ENCODE measurements at places on chromosomes 5 and 9. TPM values are rescaled to one million over a fixed set of nuclear protein-coding genes. Genes with fewer than 3 reads are reported as not detected.
A peak's percentile ranks its signal among the peaks of the same experiment; 100 is the strongest.

DNA sequence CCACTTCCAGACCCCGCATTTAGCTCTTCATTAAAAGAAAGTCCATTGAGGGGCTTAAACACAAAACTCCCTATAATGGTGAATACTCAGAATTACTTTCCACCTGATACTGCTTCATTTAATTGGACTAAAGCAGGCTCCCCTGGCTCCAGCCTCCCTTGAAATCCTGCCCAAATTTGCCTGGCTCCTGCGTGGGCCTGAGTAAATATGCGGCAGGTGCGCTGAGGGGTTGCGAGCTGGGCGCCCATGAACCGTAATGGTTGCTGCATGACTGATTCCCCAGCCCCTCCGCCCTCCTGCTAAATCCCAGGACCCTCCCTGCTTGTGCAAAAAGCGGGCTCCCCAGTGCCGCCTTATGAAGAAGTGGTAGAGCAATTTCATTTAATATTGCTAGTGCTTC lies 639.7 kb downstream of the BNC2 start:
- H3K27me3 ChIP-seq, result no peaks in the 10 kb centered on the region
- H3K4me3 ChIP-seq, result no peak overlapping the region
- DNase-seq, result no peak
- no peaks in the 10 kb centered on the region for H3K4me1 ChIP-seq

Gene DNAJC18
- 7.8 TPM for total RNA-seq

DNA sequence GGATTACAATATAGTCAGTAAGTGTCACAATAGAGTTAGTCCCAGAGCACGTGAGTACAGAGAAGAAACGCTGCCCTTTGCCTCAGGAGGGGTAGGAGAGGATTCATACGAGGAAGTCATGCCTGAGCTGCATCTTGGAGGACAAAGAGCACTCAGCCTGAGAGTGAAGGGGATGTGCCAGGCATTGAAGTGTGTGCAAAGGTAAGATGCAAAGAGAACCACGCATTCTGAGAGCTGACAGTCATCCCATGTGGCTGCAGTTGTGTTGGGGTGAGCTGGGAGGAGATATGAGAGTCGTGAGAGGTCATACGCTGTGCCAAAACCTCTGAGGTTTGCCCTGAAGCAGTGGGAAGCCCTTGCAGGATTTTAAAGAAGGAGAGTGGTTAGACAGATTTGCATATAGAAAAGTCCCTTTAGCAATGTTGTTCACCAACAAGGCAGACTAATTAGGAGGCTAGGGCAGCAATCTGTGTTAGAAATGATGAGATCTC lies 97.5 kb downstream of the PIP5K1B start:
- DNase-seq, result no peak
- H3K4me3 ChIP-seq, result no peak overlapping the region
- no peak overlapping the region for H3K27ac ChIP-seq
- H3K36me3 ChIP-seq, result no peaks in the 10 kb centered on the region

GRCh38 chr5:79109527-79110492 lies 1.8 kb upstream of the BHMT start:
- no peak for DNase-seq
- no peak overlapping the region for H3K27ac ChIP-seq
- H3K36me3 ChIP-seq, result no peaks in the 10 kb centered on the region
- H3K27me3 ChIP-seq, result peaks cover 18% of the 10 kb centered on the region
- no peak overlapping the region for H3K4me3 ChIP-seq

DNA sequence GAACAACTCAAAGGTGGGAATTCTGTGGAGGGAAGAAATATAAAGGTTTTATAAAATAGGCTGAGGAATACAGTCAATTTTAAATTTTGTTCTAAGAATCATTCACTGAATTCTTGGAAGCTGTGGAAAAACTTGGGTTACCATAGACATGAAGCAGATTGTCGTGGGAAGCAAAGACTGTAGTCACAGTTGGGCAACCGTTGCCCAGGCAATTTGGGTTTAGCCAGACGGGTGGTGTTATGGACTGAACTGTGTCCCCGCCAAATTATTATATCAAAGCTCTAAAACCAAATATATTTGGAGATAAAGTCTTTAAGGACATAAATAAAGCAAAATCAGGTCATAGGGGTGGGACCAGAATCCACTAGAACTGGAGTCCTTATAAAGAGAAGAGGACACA lies 463.7 kb upstream of the CTNND2 start:
- no peak for DNase-seq
- H3K27ac ChIP-seq, result no peak overlapping the region
- no peaks in the 10 kb centered on the region for H3K27me3 ChIP-seq

DNA sequence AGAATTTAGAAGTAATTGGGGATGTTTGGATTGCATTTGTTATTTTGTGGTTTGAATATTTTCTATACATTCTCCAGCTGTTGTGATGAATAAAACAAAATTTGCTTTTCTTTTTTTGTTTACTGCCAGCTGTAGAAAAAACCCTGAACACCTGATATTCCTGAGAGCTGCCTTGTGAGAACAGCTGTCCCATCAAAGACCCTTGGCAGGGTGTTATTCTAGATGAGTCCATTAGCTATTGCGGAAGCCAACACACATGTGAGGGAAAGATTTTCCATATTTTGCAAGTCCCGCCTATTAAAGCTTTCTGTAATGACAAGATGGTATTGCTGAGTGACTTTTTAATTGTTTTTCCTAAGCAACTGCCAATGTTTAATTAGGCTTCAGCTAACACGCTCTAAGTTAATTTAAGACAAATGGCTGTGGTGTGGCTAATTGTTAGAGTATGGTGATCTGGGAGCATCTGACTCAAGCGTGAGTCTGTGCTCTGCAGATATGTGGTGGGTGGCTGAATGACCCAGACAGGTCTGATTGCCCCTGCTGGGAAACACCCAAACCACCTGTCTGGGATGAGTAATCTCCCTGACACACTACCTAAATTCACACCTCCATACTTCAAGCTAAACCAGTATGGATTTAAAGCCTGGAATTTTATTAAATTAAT lies 86.5 kb upstream of the PRLR start:
- no peak for DNase-seq
- H3K4me1 ChIP-seq, result no peaks in the 10 kb centered on the region
- H3K27me3 ChIP-seq, result no peaks in the 10 kb centered on the region
- H3K36me3 ChIP-seq, result no peaks in the 10 kb centered on the region
- H3K27ac ChIP-seq, result no peak overlapping the region

DNA sequence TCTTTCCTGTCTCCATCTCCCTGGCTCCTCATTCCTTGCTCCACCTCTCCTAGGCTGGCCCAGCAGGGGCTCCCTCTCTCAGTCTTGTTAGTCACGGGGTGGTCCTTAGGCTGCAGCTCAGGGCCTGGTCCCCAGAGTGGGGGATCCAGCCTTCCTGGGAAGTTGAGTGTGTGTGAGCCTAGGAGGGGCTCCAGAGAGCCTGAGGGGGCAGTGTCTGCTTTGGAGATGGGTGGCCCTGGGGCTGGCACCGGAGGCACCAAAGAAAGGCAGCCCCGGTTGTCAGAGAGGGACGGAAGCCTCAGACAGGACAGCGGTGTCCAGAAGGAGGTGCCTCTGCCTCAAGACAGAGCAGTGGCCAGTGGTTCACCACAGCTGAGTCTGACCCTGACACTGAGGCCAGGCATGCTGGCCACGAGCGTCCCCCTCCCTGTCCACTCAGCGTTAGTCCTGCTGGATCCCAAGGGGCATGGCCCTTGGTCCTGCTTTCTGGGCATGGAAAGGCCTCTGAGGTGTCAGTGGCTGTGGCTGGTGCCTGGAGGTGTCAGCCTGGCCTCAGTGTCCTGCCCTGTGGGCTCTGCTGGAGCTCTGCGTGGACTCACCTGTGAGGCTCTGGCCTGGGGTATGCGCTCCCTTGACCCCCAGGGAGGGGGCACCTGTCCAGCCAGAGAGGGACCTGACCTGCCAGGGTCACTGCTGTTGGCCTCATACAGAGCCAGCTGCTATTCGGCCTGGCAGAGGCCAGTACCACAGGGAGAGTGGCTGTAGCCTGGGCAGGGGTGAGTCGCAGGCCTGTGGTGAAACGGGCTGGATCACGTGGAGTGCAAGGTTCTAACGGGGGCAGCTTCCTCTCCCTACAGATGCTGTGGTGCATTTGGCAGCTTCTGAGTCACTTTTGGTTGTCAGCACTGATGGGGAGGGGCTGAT lies 130.6 kb downstream of the CACNA1B start:
- DNase-seq, result peak; percentile 53
- no peaks in the 10 kb centered on the region for H3K4me1 ChIP-seq
- no peaks in the 10 kb centered on the region for H3K27me3 ChIP-seq
- H3K27ac ChIP-seq, result no peak overlapping the region
- no peak overlapping the region for H3K4me3 ChIP-seq

Gene SAXO1
- 0.47 TPM for total RNA-seq

GRCh38 chr5:136819526-136820302 lies 454.4 kb upstream of the TRPC7 start:
- H3K36me3 ChIP-seq, result no peaks in the 10 kb centered on the region
- H3K27ac ChIP-seq, result no peak overlapping the region
- no peaks in the 10 kb centered on the region for H3K27me3 ChIP-seq
- no peak overlapping the region for H3K4me3 ChIP-seq
- DNase-seq, result no peak
- no peaks in the 10 kb centered on the region for H3K4me1 ChIP-seq

Gene ESM1
- total RNA-seq, result 2.4 TPM

GRCh38 chr5:39946356-39947045 lies 521.7 kb upstream of the DAB2 start:
- DNase-seq, result no peak
- H3K4me1 ChIP-seq, result peaks cover 7% of the 10 kb centered on the region

Gene MOB3B
- total RNA-seq, result 22.0 TPM

DNA sequence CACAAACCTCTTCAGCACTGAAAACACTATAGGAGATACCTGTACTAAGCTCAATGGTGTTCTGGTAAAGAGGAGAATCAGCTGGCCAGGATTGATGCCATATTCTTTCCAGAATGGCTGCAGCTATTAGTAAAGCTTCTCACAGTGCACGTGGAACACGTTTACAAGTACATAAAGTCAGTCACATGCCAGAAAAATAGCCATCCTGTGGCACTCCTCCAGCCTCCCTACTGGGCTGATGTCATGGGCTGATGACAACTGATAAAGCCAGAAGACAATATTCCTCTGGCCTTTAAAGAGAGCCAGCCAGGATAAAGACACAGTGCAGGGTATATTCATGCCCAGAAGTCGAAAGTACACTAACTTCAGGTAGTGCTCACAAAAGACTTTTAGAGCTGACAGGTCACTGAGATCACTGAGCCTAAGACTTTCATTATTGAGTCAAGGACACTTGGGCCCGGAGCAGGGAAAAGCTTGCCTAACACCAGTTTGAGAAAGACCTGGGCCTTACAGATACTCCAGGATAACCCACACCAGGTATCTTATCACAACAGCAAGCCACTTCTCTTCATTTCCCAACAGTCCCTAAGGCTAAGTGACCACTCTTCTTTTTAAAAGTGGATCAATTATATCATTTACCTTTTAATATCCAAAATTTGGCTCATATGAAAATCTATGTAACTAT lies 29.4 kb downstream of the ABITRAM start:
- no peaks in the 10 kb centered on the region for H3K4me1 ChIP-seq
- no peak overlapping the region for H3K27ac ChIP-seq
- no peaks in the 10 kb centered on the region for H3K27me3 ChIP-seq
- H3K4me3 ChIP-seq, result no peak overlapping the region

DNA sequence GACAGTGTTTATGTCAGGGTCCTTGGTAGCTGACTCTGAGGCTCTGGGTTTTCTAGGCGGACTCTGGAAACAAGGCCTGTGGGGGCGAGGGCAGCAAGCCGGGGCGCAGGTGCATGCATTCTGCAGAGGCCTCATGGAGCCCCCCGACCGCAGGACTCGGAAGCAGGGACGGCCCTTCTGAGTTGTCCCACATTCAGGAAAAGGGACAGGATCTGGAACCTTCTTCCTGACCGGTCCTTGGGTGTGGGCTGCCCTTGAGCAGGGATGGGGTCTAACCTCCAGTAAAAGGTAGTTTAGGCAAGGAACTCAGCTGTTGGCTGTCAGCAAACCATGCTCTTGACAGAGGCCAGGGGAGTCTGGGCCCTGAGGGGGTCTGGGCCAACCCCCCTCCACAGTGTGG lies 7.4 kb upstream of the COL5A1 start:
- no peaks in the 10 kb centered on the region for H3K36me3 ChIP-seq
- H3K27ac ChIP-seq, result no peak overlapping the region
- H3K4me1 ChIP-seq, result peaks cover 16% of the 10 kb centered on the region

GRCh38 chr5:135094339-135095051 lies 60.5 kb upstream of the PITX1 start:
- H3K27me3 ChIP-seq, result no peaks in the 10 kb centered on the region
- no peaks in the 10 kb centered on the region for H3K36me3 ChIP-seq
- DNase-seq, result peak; percentile 47

DNA sequence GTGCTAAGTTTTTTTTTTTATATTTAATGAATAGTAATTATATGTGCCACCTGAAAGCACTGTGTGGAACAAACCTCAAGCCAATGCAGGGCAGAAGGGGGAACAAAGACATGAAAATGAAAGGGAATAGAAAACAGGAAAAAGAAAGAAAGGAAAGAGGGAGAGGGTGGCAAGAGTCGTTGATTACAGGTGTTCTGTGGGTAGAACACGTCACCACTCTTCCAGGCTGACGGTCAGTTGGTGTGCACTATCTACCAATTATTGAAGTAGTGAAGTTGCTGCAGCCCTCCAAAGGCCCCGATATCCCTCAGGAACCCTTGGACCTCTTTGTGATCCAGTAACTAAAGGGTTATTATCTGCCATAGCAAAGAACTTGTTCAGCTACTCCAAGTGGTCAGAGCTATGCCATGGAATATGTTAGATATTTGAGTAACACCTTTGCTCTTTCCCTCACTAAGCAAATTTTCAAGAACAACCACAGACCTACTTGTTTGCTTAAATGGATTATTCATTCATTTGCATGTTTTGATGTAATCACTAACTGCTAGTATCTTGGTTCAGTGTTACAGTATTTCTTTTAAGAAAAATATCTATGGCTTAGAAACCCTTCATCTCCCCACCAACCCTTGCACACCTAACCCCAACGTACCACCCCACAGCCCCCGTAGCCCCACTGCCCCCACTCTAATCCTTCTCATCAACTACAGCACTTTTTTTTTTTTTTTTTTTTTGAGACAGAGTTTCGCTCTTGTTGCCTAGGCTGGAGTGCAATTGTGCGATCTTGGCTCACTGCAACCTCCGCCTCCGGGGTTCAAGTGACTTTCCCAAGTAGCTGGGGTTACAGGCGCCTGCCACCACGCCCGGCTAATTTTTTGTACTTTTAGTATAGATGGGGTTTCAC lies 31.3 kb downstream of the FYB1 start:
- H3K27me3 ChIP-seq, result no peaks in the 10 kb centered on the region
- H3K27ac ChIP-seq, result peak overlapping the region; percentile 55
- H3K36me3 ChIP-seq, result no peaks in the 10 kb centered on the region
- peaks cover 92% of the 10 kb centered on the region for H3K4me1 ChIP-seq

Gene PPP3R2
- total RNA-seq, result not detected

GRCh38 chr5:65623482-65623881 lies 651 bp downstream of the TRIM23 start:
- H3K4me3 ChIP-seq, result peak overlapping the region; percentile 87
- peaks cover 73% of the 10 kb centered on the region for H3K4me1 ChIP-seq
- H3K36me3 ChIP-seq, result no peaks in the 10 kb centered on the region
- H3K27ac ChIP-seq, result peak overlapping the region; percentile 88

Measured in spleen (tissue), 13 donors.